ENCODE measurements at places on chromosomes 1 and 21. TPM values are rescaled to one million over a fixed set of nuclear protein-coding genes. Genes with fewer than 3 reads are reported as not detected.

DNA sequence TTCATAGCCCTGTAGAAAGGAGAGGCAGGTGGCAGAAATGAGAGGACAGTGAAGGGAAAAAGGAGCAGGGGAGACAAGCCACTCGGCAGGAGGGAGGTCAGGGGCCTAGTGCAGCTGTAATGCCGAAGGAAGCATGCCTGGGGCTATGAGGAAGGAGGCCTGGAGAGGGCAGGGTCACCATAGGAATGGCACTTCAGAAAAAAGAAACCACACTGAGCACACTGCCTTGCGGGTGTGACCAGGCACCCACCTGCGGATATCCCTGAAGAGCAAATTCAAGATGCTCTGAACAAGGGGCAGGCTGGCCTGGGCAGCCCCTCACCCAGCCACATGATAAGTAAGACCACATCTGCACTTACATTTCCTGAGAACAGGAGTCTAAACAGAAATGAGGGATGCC lies 104.7 kb downstream of the JAK1 start:
- DNase-seq: no peak

DNA sequence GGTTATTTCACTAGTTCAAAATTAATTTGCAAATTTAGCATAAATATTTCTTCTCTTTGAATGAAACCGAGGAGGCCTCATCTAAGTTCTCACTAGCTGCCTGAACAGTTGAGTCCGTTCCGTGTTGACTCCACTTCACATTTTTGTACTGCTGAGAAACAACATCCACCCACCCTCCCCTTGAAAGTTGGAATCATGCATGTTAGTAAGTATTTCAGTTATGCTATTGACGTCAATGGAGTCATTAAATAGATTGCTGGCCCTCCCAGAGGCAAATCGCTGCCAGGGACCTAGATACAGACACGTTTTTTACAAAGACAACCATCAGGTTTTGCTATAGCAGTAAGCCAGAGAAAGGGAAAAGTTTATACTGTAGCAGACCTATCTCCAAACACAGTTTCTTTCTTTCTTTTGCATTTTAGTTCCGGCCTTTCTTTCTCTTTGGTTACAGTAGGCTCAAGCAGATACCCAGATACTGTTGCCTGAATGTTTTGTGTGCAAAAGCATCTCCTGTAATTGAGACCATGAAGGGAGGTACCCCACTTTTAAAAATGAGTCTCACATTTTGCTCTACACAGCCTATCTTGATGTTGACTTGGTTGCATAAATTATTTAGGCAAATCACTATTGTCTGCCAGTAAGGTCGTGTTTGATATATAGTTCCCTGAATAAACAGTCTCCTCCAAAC lies 262.6 kb upstream of the SGIP1 start:
- peak; percentile 83 for DNase-seq

GRCh38 chr1:108570128-108570527 lies 10.2 kb downstream of the EEIG2 start:
- DNase-seq: no peak

GRCh38 chr1:40936931-40937339 lies 42.6 kb upstream of the CTPS1 start:
- no peak for DNase-seq

GRCh38 chr1:153842006-153842471 lies 66.8 kb downstream of the SLC27A3 start:
- DNase-seq: no peak

- peak; percentile 19 for DNase-seq
Observed at GRCh38 chr1:23657659-23658275, 33.8 kb upstream of the RPL11 start.

DNA sequence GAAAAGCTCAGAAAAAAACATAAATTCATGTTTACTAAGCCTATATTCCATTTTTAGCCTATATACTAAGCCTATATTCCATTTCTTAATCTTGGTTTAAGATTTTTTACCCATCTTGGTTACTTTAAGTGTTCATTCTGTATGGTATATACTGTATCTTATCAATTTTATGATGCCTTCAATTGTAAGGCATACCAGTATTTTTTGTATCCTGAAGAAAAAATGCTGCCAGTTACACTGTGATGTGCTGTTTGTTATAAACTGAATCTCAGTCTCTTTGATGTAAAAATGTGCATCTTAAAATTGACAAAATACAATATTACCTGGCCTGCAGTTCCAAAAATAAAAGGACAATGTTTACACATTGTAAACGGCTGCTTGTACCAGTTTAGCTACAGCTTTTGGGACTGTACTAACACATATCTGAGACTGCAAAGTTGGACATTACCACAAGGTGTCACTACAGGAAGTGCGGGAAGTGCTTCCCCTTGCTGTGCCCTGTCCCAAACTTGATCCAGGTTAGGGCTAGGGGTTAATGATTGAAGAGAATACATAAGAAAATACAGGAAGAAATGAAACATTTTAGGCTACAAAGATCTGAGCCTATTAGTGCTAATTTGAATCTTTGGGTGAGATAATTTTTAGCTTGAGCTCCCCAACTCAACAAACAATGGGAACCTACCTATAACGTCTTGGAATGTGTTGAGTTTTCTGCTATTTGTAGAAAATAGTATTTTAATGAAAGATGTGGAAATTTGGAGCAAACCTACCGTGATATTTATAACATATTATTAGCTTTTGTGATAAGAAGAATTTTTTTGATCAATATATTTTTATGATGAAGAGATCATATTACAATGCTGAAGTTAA lies 108.9 kb downstream of the LBR start:
- peak; percentile 29 for DNase-seq

DNA sequence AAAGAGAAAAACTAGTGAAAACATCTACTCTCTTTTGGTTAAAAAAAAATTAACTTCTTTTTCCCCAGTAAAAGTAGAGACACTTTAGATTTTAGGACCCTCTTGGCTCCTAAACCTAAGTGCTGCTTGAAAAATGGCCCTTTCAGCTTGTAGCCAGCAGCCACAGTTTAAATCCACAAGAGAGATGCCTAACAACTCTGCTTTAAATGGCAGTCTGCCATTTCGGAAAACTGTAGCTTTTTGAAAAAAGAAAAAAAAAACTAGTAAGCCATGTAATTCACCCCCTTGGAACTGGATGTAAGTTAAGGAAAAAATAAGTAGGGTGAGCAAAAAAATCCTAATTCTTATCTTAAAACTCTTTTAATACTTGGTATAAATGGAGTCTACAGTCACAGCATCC lies 56.0 kb downstream of the LHX9 start:
- DNase-seq: no peak

The MRPL55 gene
- total RNA-seq: 56.1 TPM

The RGS16 gene
- total RNA-seq: 5.8 TPM

The GSTM5 gene
- total RNA-seq: 32.8 TPM

The C1orf226 gene
- 31.4 TPM for total RNA-seq

The PDC gene
- total RNA-seq: not detected
